Immature natural killer cell (primary cell): ENCODE measurements at places on chromosomes 13 and 19. TPM values are rescaled to one million over a fixed set of nuclear protein-coding genes. Genes with fewer than 3 reads are reported as not detected.

- no peak for DNase-seq
Measured at GRCh38 chr13:111515635-111516034, 195.2 kb downstream of the TEX29 start.

DNA sequence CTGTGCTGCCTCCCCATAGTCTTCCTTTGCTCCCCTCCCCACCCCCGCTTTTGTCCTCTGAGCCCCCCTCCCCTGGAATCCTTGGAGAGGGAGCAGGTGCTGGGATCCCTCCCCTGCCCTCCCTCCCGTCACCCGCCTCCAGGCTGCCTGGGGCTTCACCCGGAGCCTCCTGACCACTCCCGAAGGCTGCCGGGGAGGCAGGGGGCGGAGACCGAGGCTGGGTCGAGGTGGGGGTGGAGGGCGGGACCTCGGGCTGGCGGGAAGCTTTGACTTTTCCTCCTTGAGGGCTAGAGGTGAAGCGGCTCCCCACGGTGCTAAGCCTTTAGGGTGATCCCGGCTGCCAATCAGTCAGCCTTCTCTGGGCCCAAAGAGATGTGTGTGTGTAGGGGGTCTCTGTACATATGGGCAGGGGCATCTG, 1.5 kb downstream of the KMT5C start:
- DNase-seq: no peak

DNA sequence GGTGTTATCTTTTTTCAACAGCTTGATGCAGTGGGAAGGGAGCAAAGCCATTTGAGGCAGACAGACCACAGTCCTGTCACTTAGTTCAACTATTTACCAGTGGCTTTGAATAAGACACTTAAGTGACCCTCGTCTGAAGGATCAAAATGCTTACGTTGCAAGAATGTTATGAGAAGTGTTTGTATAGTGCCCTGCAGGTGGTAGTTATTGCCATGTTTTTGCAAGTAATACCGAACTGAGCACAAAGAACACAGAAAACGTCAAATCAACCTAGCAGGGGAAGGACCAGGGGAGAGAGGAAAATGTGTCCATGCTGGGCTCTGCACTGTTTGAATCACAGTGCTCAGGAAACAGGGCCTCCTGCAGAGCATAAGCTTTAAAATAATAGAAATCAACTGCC, 2.8 kb downstream of the SOHLH2 start:
- no peak for DNase-seq

- no peak for DNase-seq
Measured at GRCh38 chr19:50554212-50554611, 14.0 kb downstream of the LRRC4B start.

RXFP2 gene
- polyA plus RNA-seq: not detected
